Fibroblast of skin of left biceps (primary cell): ENCODE measurements at places on chromosomes 16 and 17.

DNA sequence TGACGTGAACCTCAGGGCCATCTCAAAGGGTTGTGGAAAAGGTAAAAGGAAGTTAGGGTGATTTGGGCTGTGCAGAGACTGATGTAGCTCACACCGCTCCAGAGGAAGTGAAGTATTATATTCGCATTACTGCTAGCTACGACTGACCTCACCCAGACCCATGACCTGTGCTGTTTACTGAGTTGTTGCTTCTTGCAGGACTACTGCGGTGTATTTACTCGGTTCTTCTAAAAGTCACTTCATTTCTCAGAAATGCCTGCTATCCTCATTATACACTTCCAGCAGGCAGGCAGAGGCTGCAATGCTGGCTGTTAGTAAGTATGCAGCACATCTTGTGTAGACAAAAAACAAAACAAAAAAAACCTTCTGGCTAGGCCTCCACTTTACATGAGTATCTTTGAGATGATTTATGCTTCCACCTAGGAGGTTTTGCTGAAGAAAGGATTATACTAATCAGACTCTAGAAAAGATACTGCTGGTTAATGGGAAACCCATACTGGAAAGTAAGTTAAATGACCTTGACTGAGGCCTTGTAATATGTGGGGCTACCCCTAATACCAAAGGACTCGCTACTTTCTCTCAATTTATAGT, 76.0 kb downstream of the CREBBP start:
- DNase-seq = no peak

DNA sequence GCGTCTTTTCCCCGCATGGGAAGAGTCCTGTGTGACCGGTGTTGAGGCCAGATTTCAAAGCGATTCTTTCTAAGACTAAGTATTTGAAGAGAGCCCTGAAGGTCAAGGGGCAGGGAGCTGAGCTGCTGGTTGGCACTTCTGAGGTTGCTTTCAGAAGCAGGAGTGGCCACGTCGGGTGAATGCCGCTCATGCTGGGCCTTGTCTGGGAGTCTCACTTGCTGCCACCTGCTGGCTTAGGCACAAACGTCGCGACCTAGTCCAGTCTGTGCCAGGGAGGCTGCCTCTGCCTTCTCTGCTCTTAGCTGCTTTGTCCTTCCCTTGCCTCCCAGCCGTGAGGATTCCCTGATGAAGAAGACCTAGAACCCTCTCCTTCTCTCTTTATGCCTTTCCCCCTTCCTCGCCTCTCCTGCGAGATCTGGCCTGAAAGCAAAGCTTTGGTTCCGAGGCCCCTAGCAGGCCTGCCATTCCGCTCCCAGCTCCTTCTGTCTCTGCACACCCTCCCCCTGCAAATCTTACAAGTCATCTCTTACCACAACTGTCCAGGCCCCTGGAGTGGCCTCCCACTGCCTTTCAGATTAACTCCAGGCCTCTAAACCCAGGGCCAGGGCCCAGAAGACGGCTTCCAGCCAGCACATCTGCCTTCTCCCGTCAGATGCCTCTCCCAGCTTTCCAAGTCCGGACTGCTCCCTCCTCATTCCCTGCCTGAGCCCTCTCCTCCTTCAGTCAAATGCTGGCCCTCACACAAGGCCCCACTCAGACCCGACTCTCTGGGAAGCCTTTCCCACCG, 11.4 kb downstream of the CTNS start:
- no peak for DNase-seq

- no peak for DNase-seq
These were observed 14.0 kb downstream of the ANKRD11 start for GRCh38 chr16:89476379-89476778.

- no peak for DNase-seq
These were observed 12.3 kb downstream of the HSD11B2 start for GRCh38 chr16:67443265-67443664.

- no peak for DNase-seq
These were observed 17.1 kb upstream of the C17orf58 start for GRCh38 chr17:68013385-68013784.

DNA sequence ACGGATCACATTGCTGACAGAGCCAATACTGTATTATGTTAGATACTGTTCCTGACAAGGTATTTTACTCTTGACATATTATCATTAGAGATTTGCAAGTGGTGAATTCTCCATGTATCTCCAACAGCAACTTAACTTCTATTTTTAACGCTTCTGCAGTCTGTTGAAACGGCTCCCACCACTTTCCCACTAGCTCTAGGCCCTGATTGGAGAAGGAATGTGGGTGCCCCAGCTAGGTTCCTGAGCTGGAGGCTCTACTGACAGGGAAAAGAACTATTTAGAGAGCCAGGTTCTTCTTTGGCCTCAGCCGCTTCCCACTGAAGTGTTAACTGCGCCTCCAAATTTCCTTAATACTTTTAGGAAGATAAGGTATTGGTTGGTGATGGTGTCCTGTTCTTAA, 191.8 kb downstream of the RBFOX1 start:
- no peak for DNase-seq

DNA sequence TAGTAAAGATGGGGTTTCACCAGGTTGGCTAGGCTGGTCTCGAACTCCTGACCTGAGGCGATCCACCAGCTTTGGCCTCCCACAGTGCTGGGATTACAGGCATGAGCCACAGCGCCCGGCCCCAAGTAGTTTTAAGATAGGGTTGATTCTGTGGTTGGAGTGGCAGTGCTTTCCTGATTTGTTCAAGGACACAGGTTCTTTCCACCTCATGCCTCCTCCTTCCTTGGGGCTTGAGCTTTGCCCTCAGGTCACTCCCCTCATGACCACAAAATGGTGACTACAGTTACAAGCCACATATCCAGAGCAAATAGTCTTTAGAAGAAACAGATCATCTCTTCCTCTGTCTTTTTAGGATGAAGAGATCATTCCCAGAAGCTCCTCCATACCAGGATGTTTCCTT, 25.3 kb upstream of the SMURF2 start:
- no peak for DNase-seq

DNA sequence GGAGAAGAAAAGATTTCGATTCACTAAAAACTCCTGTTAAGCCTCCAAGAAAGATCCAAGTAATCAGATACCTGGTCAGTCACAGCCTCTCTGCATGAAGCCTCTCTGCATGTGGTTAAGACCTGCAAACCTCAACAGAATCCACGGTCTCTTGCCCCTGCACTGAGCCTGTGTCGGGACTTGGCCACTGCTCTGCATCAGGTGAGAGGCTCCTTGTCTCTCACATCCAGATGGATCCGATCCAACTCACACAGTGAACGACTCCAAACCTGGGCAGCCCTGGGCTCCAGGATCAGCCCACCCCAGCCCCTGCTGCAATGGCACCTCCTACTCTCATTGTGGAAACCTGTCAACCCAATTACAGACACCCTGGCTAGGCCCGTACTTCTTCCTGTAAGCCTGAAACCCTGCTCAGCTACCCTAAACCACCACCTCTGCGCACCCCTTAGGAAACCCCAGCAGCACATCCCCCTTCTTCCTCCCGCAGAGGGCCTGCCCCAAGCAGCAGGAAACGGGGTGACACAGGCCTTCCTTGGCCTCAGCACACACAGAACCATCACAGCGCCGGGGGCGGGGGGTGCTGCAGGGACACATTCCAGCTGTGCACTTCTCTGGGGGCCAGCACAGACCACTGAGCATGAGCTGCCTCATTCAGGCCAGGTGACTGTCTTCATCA, 129.5 kb downstream of the ANKRD11 start:
- DNase-seq = no peak

- no peak for DNase-seq
These were observed 156.0 kb upstream of the MAF start for GRCh38 chr16:79756571-79756970.

- DNase-seq = no peak
These were observed 28.4 kb downstream of the MYH3 start for GRCh38 chr17:10628756-10629155.

- DNase-seq = no peak
These were observed 6.6 kb downstream of the UBALD1 start for GRCh38 chr16:4607841-4608703.

GRCh38 chr16:1414532-1415260, at the start of gene UNKL:
Gene UNKL (minus strand): TSS chr16:1414704. CDS start chr16:1414691, 13 bp downstream.
- no peak for DNase-seq

GRCh38 chr16:47847220-47847970, 308.4 kb downstream of the ABCC12 start:
- peak; percentile 8 for DNase-seq

GRCh38 chr16:55711959-55712876, 56.4 kb downstream of the SLC6A2 start:
- DNase-seq = no peak
